ENCODE measurements at places on chromosomes 3 and 15.

DNA sequence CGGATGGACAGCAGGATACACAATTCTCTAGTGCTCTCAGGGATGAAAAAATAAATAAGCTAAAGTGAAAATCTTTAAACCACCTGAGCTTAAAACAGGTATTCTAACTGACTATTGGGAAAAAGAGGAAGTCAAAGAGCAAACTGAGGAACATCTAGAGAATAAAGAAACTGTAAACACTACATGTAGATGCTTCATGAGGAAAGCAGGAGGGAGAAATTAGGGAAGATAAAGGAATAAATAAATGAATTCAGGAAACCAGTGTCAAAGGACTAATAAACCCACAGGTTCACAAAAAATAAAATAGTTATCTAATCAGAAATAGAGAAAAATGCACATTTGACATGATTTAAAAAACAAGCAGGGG is 525 bp upstream of the MCCC1 start:
- DNase-seq: no peak

GRCh38 chr3:160851629-160852210 is 95.7 kb downstream of the PPM1L start:
- no peak for DNase-seq

GRCh38 chr15:88617790-88618189 is 3.4 kb upstream of the AEN start:
- no peak for DNase-seq

GRCh38 chr3:183486472-183486871 is 58.1 kb upstream of the MCF2L2 start:
- no peak for DNase-seq

- no peak for DNase-seq
These were observed 10.5 kb upstream of the PIK3CB start for GRCh38 chr3:138845181-138845601.

GRCh38 chr15:65416845-65417416 is 5.8 kb downstream of the IGDCC4 start:
- DNase-seq: peak; percentile 62

GRCh38 chr3:136330900-136331299 is 80.8 kb downstream of the PCCB start:
- no peak for DNase-seq

DNA sequence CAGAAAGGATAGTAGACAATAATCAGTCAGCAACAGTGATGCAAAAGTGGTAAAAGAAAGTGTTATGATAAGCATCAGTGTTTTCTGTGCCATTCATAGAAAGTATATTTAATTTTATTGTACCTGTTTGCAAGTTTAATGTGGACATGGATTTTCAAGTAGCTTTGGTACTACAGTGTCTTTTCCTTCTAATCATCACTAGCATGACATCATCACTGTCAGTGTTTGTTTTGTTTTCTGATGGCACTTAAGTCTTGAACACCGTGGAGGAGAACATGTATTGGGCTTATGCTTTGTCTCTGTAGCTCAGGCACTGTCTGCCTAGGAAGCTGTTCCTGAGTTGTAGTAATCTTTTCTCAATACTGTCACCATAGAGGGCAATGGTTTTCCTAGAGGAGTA is 41.9 kb downstream of the SETD5 start:
- no peak for DNase-seq

DNA sequence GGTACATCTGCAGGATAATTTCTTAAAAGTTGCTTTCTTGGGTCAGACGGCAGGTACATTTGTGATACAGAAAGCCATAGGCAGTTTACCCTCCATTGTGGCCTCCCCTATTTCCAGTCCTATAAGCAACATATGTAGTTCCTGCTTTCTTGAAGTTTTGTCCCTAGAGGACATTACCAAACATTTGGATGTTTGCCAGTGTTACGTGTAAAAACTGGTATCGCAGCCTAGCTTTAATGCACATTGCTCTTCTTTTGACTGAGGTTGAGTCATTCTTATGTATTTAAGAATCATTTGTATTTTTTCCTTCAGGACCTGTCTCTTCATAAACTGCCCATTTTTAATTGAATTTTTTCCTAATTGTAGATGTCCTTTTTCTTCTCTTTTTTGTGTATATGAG is 114.3 kb downstream of the DIPK2A start:
- DNase-seq: no peak

DNA sequence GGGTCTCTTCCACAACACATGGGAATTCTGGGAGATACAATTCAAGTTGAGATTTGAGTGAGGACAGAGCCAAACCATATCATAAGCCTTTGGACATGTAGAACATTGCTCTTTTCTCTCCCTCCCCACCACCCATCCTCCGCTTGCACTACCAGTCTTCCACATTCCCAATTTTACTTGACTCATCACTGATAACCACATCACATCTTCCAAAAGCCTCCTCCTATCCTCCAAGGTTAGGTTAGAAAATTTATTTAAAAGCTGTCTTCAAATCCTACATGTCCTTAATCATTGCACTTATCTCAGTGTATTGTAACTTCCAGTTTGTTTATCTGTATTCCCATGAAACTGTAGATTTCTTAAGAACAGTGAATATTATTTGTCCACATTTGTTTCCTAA is 10.4 kb downstream of the ZBED2 start:
- DNase-seq: no peak

DNA sequence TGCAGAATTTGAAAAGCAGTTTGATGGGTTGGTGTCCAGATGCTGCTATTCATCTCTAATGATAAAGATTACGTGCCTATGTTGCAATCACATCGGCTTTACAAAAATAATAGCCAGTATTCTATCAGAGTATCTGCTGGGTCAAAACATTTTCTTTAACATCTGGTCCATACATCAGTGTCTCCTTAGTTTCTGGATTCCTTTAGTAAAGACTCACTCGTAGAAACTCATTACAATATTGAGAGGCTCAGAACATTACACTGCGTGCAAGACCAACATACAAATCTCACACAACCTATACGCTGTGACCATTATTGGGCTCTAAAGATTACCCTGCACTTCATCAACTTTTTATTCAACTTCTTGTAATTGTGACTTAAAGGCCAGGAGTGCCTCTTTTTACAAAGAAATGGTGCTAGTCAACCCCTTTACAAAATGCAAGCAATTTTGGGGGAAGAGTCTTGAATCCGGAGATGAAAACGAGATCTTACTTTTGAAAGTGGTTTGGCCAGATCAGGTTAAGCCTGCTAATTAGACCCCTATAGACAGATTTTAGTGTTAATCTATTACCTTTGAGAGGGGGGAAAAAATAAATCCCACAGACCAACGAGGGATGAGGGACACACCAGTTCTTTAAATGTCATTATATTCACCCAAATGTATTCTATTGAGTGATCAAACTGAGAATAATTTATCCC is 2.9 kb downstream of the TRA2B start:
- no peak for DNase-seq

Measured in left ventricle myocardium inferior (tissue), 1 donor.